ENCODE measurements at places on chromosomes 7 and 10.

GRCh38 chr10:79399223-79399831 lies 46.1 kb downstream of the ZCCHC24 start:
- DNase-seq, result peak; percentile 74

DNA sequence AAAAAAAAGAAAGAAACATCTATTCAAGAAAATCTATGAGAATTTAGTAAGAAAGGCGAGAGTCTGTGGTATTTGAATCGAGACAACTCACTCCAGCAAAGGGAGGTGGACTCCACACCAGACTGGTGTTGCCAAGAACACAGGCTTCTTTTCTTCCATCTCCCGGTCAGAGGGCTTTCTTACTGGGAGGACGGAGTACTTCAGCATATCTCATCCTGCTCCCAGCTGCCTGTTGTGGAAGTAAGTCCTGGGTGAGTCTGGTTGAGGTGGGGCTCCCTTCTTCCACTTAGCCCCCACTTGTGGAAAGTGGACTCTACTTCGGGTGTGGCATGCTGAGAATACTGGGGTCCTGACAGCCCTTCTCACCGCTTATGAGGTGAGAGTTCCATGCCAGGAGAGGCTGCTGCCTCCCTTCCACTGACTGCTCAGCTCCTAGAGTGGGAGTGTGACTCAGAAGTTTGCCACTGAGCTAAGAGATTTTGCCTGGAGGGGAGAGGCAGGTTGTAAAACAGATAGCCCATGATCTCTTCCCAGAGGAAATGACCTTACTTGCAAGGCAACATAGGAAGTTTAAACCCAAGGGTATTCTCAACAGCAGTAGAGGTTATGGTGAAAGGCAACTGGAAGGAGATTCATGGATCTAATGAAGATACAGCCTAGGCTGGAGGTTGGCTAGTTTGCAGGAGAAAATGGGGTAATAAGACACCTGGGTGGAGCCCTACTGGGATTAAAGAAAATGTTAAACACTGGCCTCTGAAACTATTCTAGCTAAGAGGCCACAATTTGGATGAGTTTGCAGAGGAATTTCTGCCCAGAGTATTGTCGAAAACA lies 3.5 kb upstream of the NACAD start:
- DNase-seq, result no peak

GRCh38 chr7:88915615-88916014 lies 120.1 kb upstream of the TEX47 start:
- no peak for DNase-seq

DNA sequence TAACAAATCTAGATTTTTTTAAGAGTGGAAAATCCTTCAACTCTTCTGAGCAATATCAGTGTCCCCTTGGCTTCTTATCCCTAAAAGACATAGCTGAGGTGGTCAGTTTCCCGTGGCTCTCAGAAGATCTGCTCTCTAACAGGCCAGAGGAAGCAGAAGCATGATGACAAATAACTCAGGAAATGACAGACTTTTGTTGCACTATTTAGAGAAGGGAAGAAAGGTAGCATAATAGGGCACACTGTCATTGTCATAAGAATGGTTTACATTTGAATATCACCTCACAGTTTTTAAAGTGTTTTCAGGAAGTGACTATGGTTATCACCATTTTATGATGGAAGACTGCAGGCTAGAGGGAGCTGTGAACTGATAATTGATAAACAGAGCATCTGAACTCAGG lies 33.6 kb upstream of the RAPGEF5 start:
- no peak for DNase-seq

- DNase-seq, result no peak
Measured at GRCh38 chr7:141271451-141271850, 197.6 kb downstream of the TMEM178B start.

GRCh38 chr10:32713560-32713959 lies 244.5 kb downstream of the ITGB1 start:
- DNase-seq, result no peak

GRCh38 chr7:82284936-82285519 lies 158.5 kb downstream of the CACNA2D1 start:
- peak; percentile 63 for DNase-seq

DNA sequence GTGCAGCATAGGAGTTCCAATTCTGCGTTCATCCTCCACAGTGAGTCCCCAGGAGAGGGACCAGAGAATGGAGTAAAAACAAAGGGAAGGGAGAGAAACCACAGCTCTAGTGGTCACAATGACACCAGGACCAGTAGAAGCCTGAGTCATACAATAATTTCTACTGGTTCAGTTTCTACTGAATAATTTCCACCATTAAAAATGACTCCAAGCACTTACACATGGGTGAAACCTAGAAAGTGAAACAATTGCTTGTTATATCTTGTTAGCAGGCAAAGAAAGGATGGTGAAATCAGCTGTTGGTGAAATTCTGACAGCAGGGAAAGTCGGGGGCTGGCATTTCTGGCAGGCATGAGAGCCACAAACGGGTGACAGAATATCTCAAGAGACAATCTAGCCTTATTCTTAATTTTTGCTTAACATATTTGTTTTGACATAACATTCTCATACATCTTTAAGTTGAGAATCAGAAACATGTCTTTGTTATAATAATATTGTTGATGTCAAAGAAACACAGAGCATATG lies 1065.8 kb upstream of the C7orf33 start:
- DNase-seq, result no peak

- peak; percentile 12 for DNase-seq
Measured at GRCh38 chr10:113187063-113187777, 237.2 kb downstream of the TCF7L2 start.

DNA sequence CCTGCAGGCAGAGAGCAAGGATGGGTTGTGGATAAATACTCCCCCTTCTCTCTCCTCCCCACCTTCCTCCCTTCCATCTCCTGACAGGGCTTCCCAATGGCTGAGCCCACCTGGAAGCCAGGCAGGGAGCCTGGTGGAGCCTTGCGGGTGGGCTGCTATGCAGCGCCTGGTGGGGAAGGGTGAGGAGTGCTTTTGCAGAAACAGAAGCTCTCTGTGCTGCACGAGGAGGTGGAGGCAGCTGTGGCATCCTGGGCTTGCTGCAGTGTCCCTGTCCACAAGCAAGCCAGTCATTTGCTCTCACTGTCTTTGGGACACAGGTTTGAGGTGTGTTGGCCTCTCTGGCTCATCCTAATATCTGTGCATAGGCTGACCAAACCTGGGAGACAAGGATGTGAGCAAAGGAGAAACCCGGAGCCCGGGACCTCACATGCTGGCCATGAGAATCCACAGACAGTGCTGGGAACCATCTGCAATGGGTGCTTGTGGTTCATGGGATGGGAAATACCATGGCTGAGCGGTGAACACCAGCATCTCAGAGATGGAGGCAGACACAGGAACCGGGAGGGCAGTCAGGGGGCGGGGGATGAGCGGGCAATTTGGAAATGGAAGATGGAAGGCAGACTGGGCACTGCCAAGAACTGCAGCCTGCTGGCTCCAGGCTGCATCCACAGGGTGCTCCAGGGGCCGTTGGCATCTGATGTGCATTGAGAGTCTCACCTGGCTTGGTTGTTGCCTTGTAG lies 364.2 kb downstream of the GLRX3 start:
- no peak for DNase-seq

DNA sequence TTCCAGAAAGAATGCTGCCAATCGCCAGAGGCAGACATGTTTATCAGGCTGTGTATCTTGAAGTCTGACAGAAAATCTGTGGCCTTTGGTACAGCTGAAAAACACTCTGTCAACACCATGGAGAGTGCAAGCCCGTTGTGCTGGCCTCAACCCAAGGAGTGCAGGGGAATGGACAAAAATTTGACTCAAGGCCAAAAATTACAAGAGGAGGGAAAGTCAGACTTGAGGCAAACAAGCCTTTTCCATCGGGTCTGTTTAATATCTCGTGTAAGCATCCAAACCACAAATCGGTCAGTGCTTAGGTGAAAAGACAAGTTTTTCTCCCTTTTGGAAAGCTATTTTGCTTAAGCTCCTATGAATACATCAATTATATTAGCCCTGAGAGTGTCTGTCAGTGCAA lies 305.3 kb upstream of the NFE2L3 start:
- no peak for DNase-seq

DNA sequence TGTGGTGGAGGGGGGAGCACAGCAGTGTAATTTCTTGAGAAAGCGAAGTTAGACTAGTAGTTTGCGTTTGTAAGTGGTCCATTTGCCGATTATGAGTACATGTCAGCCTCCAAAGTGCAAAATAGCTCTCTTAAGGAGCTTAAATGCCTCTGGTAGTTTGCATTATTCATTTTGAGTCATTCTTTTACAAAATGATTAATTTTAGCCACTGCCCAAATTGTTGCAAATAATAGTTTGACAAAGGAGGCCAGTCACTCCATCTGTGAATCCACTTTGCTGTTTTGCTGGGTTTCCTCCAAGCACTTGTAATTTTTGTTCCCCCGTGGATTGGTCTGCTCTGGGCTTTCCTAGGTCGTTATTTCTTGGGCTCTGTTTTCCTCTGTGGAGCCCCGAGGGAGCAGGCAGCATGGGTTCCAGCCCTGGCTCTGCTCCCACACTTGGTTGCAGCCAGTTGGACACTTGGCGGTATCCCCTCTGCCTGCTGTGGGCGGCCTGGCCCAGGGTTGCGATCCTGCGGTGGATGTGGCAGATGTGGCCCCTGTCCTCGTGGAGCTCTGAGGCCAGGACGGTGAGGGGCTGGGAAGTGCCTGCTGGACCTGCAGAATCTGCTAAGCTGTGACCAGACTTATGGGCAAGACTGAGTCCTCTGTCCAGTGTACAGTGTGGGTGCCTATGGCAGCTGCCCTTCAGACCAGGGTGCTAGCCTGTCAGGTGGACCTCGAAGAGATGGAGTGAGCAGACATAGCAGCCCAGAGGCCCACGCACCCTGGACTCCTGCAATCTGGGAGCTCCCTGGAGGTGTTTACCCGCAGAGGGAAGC lies 129.1 kb upstream of the BTBD16 start:
- DNase-seq, result no peak

GRCh38 chr10:73750819-73751218 lies 6.6 kb downstream of the SEC24C start:
- DNase-seq, result no peak

GRCh38 chr10:77027576-77027975 lies 610.0 kb downstream of the KCNMA1 start:
- no peak for DNase-seq

- no peak for DNase-seq
Measured at GRCh38 chr7:108263425-108263824, 133.3 kb upstream of the LAMB4 start.

- DNase-seq, result no peak
Measured at GRCh38 chr10:59745163-59745650, 8.0 kb downstream of the MRLN start.

DNA sequence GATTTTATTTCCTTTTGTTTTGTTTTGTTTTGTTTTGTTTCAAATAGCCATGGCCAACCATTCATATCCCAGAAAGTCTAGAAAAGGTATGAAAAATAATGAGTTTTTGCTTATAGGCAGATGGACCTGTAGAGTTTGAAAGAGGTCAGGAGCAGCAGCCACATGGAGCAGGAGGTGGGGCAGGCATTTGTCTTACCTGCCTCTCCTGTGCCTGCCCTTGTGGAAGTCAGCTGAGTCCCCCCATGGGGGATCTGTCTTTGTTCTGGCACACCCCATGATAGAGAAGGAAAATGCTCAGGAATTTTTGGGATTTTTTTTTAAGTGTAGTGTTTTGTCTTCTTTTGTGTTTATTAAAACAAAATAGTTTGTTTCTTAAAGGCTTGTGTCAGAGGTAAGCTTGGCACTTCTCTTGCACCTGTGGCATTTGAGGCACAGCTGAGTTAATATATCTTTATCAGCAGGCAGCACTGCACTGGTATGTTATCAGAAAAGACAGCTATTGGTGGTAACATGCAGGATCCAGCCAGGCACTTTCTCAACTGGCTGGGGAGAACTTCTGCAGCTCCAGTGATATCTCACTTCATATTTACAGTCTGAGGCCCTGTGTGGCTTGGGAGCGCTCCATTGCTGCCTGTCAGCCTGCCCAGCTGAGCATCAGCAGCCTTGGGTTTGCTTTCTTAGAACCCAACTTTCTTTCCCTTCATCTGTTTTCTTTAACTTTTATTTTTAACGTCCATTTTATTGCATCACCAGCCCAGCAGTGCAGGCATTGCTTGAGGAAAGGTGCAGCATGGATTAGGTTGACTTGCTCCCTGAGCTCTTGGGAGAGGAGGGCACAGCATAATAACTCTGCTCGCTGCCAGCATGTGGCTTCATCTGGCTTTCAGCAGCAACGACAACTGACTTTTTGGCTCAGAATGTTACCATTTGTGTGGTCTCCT lies 44.4 kb downstream of the LRRC4 start:
- no peak for DNase-seq

DNA sequence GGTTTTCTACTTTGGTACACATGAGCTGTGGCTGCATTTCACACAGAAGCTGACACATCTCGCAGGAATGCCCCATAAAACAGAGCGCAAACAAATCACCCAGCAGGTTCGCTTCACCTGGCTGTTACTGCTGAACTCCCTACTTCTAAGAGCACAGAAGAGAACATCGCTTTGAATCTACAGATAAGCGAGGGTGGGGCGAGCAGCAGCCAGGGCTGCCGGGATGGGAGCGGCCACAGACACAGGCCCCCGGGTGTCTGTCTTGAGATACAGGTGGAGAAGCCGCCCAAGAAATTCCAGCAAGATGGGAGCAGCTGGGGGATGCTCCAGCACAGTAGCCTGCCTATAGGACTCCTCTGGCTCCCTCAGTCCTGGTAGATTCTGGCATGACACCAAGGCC lies 27.4 kb downstream of the OGDHL start:
- DNase-seq, result no peak

DNA sequence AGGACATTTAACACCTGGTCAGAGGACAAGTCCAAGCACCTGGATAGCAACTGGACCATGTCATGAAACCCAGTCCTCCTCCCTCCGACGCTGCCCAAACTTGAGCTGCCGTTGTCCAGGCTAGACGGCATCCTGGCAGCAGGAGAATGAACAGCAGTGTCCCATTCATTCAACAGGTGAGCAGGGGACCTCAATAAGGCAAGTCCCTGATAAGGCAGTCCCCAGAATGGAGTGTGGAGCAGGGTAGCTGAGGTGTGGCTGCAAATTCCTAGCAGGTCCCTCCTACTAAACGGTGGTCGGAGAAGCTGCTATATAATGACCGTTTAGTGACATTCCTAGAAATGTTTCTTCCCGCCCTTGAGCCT lies 169.8 kb downstream of the PRKAG2 start:
- DNase-seq, result no peak

GRCh38 chr10:58651040-58651439 lies 138.4 kb downstream of the BICC1 start:
- peak; percentile 28 for DNase-seq

DNA sequence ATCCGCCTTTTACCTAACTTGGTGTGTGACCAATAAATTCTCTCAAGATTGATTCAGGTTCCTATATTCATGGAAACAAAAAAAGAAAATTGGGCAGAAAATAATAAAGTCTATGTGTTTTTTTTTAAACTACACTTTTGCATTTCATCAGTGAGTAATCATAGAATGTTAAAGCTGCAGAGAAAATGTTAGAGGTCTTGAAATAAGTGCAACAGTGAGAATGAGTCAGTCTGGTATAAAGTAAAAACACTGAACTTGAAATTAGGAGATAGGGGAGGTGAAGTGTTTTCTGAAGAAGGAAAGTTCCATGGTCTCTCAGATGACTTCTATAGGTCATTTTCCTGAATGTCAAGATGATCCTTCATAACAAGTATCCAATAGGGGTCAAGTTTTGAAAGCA lies 202.6 kb upstream of the NRP1 start:
- no peak for DNase-seq
